ENCODE measurements at places on chromosomes 13 and 19.
A peak's percentile ranks its signal among the peaks of the same experiment; 100 is the strongest.

DNA sequence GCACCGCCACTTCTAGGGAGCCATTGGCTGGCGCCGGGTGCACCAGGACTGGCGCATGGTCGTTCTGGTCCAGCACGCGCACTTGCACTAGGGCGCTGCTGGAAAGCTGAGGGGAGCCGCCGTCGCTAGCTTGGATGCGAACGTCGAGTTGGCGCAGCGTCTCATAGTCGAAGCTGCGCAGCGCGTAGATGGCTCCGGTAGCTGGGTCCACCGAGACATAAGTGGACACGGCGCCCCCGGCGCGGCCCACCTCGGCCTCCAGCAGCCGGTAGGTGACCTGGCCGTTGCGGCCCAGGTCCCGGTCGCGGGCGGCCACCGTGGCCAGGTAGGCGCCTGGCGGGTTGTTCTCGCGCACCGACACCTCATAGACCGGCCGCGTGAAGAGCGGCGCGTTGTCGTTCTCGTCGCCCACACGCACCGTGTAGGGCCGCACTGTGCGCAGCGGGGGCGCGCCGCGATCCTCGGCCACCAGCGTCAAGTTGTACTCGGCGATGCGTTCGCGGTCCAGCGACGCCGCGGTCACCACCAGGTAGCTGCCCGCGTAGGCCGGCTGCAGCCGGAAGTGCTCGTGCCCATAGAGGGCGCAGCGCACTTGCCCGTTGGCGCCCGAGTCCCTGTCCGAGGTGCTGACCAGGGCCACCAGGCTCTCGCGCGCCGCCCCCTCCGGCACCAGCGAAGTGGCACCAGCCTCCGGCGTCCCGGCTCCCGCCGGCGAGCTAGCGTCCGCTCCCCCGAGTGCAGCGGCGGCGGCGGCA lies 1.7 kb downstream of the PCDH8 start:
- DNase-seq, result peak; percentile 51

GRCh38 chr13:59877933-59878332 lies 285.8 kb downstream of the DIAPH3 start:
- no peak for DNase-seq

GRCh38 chr13:90591927-90592268 lies 755.6 kb upstream of the MIR17HG start:
- no peak for DNase-seq

- DNase-seq, result no peak
These were observed 68.6 kb downstream of the STK24 start for GRCh38 chr13:98508280-98508679.

DNA sequence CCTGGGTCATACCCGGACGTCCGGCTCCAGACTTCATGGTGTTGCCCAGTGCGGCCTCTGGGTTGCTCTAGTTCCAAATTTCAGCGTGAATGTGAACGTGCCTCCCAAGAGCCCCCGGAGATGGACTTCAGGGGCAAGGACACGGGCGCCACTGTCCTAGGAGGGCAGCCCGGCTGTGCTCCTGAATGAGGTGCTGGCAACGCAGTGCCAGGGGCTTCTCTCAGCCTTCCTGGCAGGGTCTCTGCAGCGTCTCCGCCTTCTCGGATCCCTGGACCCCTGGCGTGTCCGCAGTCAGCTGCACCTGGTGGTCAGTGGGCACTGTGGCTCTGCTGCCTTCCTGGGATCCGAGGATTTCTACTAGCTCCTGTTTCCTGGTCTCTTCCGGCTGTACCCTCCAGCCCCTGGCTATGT lies 101.7 kb upstream of the MCF2L start:
- DNase-seq, result no peak

DNA sequence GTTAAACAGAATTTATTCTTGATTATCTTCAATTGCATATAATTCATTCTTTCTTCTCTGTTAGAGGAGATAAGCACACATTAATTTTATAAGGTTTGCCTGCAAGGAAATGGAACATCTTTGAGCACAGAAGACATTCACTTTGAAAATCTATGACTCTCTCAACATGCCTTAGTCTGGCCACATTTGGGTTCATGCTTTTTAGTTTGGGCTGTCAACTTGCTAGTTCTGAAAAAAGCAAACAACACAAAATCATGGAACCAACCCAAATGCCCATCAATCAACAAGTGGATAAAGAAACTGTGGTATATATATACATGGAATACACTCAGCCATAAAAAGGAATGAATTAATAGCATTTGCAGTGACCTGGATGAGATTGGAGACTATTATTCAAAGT lies 71.5 kb downstream of the CYSLTR2 start:
- no peak for DNase-seq

- no peak for DNase-seq
These were observed 19.3 kb downstream of the ENOX1 start for GRCh38 chr13:43767341-43767931.

DNA sequence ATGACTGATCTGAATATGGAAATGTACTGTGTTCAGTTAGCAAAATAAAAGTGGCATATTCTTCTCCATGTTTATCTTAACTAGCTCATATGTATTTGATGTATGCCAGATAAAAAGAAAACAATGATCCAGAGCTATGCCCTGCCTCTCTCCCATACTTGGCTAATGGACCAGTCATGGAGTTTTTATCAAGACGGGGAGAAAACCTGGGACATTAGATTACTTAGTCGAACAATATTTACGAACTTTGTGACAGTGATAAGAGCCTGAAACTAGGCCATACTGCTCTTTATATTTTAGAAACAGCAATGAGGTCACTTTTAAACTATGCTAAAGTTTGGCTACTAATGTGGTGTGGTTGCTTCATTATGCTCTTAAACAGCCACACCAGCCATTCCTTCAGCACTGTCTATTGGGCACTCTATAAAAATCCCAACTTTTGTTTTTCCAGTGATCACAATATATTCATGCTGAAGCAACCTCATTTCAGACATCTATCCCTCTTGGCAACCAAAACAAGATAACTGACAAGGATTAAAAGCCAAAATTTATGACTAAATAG lies 265.0 kb downstream of the FGF14 start:
- DNase-seq, result no peak

- DNase-seq, result no peak
These were observed 32.2 kb upstream of the ARGLU1 start for GRCh38 chr13:106599875-106600797.

GRCh38 chr13:25455146-25455545 lies 83.4 kb downstream of the ATP8A2 start:
- no peak for DNase-seq

GRCh38 chr19:15288146-15288963 lies 44.0 kb downstream of the BRD4 start:
- peak; percentile 62 for DNase-seq

DNA sequence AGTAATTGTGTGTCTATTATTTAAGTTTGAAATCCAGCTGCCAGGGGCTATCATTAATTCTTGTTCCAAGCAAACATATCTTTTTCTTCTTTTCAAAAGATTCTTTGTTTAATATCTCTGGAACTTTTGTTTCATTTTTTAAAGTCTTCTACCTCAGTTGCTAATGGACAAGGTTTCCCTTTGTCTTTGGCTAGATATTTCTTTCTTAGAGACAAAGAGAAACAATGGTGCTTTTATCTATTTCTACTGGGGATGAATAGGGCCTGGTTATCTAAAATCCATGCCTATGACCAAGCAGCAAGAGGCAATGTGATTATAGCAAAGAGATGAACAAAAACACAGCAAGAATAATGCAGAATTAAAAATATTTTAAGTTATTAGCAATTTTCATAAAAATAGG lies 661.3 kb upstream of the KLF12 start:
- no peak for DNase-seq

GRCh38 chr19:30602661-30603350 lies 230.6 kb downstream of the ZNF536 start:
- DNase-seq, result no peak

DNA sequence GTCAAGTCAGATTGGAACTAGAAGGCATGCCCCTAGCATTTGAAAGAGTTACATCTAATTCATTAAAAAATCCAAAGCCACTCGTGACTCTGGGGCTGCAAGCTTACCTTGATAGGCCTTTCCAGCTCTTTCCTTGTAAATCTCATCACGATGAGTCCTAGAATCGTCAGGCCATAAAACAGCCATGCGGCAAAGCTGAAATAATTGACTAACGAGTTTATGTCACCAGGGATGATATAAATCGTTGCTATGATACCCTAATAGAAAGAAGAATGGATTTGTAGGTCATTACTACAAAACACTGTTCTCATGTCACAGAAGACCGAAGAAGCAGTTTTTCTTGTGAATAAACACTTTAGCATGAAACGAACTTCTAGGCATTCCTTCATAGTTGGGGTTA lies 27.5 kb downstream of the SLC7A9 start:
- no peak for DNase-seq

- DNase-seq, result no peak
These were observed 7.3 kb downstream of the ANGPTL4 start for GRCh38 chr19:8371011-8371804.

DNA sequence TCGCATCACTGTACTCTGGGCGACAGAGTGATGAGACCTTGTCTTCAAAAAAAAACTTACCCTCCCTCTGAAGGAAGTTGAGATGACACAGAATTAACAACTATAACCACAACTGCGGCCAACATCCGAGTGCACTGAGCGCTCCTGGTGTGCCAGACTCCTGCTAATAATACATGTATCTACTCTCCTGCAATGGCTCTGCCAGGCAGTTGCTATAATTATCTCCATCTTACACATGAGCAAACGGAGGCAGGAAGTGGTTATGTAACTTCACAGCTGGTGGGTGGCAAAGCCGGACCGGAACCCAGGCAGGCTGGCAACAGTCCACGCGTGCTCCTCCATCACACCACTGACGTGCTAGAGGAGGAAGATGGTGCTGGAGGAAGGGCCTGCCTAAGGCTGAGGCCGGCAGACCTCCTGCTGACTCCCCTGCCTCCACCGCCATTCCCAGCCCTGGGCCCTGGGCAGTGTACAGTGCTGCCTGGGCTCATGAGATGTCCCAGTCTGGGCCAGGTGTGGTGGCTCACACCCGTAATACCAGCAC lies 12.6 kb downstream of the XRCC1 start:
- DNase-seq, result peak; percentile 95

DNA sequence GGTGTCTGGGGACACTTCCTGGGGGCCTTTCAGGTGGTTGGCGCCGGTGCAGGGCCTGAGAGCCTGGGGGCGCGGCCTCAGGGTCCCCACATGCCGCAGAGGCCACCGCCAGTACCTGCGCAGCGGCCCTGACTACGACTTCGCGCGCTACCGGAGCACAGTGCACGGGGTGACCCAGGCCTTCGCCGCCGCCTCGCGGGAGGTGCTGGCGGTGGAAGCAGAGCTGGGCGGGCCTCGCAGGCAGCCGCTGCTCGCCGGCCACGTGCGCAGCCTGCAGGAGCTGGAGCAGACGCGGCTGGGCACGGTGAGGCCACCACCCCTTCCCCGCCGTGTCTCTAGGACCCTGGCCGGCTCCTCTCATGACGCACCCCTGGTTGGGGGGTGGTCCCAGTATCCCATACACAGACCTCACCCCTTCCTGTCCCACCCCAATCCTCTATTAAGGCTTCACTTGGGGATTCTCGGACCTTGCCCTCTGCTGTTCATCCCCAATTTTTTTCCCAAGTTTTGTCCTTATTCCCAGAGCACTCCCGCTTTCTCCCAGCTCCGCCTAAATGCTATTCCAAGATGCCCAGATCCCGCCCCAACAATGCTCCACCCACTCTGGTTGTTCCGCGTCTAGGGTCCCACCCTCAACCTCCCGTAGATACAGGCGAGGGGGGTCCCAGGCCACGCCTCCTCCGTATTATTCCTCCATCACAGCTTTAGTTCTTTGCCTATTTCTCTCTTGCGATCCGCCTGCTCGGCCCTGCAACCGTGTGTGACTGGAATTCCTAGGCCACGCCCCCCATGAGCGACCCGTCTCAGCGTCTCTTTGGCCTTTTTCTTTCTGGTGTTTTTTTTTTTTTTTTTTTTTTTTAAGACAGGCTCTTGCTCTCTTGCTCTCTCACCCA lies 1.0 kb downstream of the REX1BD start:
- peak; percentile 64 for DNase-seq

DNA sequence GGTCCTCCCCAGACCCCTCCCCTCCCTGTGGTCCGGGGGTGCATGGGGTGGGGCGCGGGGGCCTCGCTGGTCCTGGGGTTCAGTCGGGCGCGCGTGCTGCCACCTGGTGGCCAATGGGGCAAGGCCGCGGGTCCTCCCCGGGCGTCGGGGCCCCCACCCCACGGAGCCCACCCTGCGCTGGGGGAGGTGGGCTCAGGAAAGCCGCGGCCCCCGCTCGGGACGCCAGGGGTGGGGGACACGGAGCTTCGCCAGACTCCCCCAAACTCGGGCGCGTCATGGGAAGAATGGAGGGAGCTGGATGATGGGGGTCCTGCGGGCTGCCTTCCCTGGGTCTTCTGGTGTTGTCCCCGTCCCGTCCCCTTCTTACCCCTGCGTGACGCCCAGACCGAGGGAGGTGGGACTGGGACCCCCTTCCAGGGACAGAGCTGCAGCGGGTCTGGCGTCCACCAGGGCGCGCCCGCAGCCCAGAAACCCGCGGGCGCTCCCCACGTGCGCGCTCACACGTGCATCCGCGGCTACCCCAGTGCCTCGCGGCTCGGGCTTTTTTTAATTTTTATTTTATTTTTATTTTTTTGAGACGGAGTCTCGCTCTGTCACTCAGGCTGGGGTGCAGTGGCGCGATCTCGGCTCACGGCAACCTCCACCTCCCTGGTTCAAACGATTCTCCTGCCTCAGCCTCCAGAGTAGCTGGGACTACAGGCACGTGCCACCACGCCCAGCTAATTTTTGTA lies 19.8 kb upstream of the TCF3 start:
- DNase-seq, result peak; percentile 49

DNA sequence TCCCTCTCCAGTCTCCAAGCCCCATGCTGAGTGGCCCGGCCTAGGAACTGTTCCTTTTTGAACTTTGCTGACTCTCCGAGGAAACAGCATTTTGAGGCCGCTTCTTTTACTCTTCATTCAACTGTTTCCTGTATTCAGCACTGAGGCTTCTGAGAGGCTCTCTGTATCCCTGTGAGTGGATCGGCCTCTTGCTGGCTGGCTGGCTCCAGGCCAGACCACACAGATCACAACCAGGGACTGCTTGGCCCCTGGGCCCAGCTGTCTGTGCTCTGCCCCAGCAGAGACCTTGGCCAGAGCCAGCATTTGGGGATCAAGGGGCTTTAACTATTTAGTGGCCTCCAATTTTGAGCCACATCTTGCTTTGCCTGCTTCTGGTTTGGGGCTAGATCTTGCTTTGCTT lies 75.6 kb upstream of the KL start:
- DNase-seq, result peak; percentile 4

DNA sequence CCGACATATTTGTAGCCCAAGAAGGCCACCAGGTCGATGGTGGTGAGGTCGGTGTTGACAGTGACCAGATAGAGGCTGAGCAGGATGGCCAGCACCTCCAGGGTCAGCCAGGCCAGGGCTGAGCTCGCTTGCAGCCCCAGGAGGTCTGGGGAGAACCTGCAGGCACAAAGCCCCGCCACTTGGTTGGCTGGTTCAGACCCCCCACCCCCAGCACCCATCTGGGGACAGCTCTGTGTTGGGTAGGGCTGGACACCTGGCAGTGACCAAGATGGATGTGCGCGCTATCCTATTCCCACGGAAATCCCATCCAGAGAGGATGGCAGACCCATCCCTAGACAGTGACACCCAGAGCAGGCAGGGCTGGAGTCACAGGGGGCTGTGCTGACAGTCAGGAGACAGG lies 3.5 kb downstream of the C19orf33 start:
- DNase-seq, result no peak

GRCh38 chr19:22421797-22422196 lies 349 bp downstream of the ZNF98 start:
- no peak for DNase-seq
